ENCODE measurements at places on chromosomes 13 and 19.

- DNase-seq, result no peak
Observed at GRCh38 chr13:105446197-105446596, 1089.3 kb downstream of the EFNB2 start.

- peak; percentile 83 for DNase-seq
Observed at GRCh38 chr19:54168174-54168917, 4.6 kb downstream of the TMC4 start.

DNA sequence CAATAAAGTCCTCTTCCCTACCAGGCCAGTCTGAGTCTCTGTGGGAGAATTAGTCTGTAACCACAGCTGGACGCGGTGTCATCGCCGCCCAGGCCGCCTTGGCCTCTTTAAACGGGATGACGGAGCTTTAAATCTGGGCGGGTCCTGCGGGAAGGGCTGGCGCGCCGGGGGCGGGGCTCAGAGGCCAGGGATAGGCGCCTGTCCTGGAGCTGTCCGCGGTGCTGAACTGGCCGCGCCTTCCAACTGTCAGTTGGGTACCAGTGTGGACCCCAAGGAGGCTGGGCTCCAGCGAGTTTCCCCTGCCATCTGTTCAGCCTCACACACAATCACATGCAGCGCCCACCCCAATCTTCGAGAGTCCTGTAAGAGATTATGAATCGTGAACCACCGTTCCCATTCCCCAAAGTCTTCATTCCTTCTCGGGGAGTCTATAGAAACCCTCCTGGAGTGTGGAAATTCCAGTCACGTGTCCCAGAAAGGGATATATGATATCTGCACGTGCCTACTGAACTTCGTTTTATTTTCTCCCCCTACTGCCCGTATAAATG, 11.5 kb downstream of the APLP1 start:
- DNase-seq, result peak; percentile 59

DNA sequence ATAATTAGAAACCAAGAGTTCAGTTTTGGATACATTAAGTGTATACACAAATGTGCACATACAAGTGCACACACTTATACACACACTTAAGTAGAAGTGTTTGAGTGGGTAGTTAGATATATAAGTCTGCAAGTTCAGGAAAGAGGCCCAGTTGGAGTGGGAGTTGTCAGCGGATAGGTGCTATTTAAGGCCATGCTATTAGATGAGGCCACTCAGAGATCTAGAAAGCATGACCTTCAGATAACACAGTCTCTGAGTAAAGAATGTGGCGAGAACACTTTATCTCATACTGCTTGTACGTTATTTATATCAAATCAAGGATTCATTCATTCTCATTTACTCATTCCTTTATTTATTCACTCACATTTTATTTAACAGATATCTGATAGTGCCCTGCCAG, 206.2 kb downstream of the POSTN start:
- DNase-seq, result no peak

DNA sequence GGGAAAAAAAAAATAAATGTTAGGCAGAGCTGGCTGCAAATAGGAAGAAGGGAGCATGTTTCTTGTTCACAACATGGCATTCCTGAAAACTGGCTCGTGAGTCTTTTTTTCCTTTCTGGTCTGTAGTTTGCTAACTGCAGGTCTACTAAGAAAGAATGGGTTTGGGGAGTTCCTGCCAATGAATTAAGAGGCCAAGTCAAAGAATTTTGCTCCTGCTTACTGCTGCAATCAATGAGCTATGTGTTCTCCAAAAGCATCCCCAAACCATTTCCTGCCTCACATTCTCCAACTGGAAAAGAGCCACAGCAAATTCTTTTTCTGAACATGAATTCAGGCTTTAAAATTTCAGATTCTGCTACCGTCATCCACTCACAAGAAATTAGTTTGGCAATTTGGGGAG, 88.6 kb downstream of the DCT start:
- DNase-seq, result no peak

DNA sequence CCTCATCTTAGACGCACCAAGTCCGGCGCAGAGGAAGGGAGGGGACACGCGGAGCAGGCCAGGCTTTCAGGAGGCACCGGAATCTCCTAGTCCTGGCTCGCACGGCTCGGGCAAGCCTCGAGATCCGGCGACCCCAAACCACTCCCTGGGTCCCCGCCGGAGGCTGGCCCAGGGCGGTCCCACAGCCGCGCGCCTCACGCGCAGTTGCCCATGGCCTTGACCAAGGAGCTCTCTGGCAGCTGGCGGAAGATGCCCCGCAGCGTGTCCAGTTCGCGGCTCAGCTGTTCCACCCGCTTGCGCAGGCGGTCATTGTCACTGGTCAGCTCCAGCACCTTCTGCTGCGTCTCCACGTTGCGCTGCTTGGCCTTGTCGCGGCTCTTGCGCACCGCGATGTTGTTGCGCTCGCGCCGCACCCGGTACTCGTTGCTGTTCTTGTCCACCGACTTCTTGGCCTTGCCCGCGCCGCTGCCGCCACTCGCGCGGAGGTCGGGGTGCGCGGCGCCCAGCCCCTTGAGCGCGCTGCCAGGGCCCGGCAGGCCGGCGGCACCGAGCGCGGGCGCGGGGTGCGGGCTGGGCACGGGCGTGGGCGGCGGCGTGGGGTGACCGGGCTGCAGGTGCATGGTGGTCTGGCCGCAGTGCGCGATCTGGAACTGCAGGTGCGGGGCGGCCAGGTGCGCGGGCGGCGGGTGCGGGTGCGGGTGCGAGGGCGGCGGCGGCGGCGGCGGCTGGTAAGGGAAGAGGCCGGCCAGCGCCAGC, 1.0 kb downstream of the CEBPA start:
- DNase-seq, result no peak

- no peak for DNase-seq
Observed at GRCh38 chr19:1063909-1064660, 2.9 kb upstream of the ARHGAP45 start.

GRCh38 chr19:13039211-13039789, 44.0 kb downstream of the NFIX start:
- no peak for DNase-seq
